Activated CD8-positive, alpha-beta T cell treated with anti-CD3 and anti-CD28 coated beads, Interleukin-2, amount 10 ng/mL, durations not matched to agents 7 days and 5 days (primary cell): ENCODE measurements at places on chromosomes 2 and 18. TPM values are rescaled to one million over a fixed set of nuclear protein-coding genes. Genes with fewer than 3 reads are reported as not detected.

DNA sequence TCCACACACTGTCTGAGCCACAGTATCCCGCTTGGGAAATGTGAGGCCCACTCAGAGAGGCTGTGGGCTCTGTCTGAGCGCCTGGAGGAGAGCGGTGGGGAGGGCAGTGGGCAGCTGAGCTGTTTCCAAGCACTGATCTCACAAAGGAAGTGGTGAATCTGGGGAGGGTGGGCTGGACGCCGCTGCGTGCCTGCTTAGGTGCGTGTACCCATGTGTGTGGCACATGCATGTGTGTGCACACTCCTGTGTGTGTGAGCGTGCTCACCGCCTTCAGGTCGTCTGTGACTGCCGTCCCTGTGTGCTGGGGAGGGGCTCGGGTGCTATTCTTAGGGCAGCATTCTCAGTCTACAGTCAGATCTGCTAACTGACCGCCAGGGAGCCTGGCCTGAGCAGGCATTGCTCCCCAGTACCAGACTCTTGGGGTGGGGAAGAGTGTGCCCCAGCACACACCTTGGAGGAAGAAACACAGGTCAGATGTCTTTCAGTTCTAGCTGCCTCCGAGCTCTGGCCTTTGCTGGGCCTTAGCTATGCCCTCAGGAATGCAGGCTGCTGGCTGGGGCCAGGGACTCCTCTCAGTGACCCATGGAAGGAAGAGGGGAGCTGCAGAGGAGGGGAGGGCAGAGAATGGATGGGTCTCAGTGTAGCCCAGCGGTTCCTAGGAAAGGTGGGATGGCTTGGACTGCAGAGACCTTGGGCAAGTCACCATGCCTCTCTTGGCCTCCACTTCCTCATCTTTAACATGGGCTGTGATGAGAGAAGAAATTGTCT lies 31.4 kb downstream of the KCNIP3 start:
- no peak overlapping the region for H3K4me3 ChIP-seq
- no peak overlapping the region for H3K27ac ChIP-seq
- no peaks in the 10 kb centered on the region for H3K27me3 ChIP-seq
- no peaks in the 10 kb centered on the region for H3K36me3 ChIP-seq
- DNase-seq, result no peak
- no peaks in the 10 kb centered on the region for H3K4me1 ChIP-seq

DNA sequence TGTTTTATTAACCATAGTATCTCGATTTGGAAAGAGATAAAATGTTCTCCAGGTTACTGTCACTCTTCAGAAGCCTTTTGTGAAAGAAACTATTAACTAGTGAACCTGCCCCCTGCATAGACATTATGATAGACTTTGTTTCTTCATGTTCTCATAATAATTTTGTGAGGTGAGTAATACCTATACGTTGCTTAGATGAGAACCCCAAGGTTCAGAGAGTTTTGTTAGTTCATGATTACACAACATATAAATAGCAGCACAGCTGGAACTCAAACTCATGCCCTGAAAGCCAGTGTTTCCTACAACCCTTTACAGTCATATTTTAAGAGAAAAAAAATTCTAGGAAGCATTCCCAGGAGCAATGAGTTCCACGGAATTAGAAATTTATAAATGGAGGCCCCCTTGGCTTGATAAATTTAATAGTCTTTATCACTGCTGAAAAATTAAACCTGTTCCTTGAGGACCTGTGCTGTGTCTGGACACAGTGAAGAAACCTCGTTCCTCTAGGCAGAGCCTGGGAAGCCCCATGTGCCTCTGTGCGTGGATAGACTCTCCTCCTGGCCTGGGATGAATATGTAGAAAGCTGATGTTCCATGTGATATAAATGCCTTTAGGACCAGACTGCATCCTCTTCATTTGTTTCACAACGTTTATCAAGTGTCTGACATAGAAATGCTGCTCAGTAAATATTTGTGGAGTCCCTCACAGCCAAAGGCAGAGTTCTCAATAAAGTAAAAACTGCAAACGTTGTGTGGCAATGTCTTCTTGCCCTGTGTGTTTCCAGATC lies 1257.0 kb upstream of the GYPC start:
- H3K4me3 ChIP-seq, result no peak overlapping the region
- DNase-seq, result no peak
- no peaks in the 10 kb centered on the region for H3K4me1 ChIP-seq
- no peak overlapping the region for H3K27ac ChIP-seq
- no peaks in the 10 kb centered on the region for H3K36me3 ChIP-seq

GRCh38 chr2:188524519-188525113 lies 232.9 kb downstream of the GULP1 start:
- no peaks in the 10 kb centered on the region for H3K4me1 ChIP-seq
- no peaks in the 10 kb centered on the region for H3K36me3 ChIP-seq
- peak; percentile 32 for DNase-seq
- no peak overlapping the region for H3K4me3 ChIP-seq

DNA sequence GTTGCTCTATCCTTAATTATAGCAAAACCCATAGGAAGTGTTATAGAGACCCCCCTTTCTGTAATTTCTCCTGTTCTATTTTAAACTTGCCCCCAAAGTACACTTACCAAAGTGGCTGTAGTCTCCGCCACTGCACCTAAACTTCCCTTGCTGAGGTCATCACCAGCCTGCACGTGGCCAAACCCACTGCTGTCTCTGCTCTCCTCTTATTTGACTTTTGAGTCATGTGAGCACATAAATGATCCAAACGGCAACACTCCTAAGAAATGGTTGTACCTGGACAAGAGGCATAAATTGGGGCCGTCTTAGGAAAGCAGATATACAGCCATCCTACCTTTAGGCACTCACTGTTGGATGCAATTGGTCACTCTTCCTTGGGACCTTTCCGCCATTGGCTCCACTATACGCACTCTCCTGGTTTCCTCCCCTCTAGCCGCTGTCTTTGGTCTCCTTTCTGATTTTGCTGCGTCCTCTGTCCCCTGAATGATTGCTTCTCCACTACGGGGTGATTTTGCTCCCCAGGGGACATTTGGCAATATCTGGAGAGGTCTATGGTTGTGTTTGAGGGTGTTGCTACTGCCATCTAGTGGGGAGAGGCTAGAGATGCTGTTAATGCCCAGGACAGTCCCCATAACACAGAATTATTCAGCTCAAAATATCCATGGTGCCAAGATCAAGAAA lies 19.2 kb upstream of the IL36G start:
- no peak overlapping the region for H3K4me3 ChIP-seq
- H3K27me3 ChIP-seq, result peaks cover 3% of the 10 kb centered on the region
- no peaks in the 10 kb centered on the region for H3K4me1 ChIP-seq
- H3K36me3 ChIP-seq, result no peaks in the 10 kb centered on the region

GRCh38 chr2:237671466-237672138 lies 44.2 kb downstream of the LRRFIP1 start:
- H3K36me3 ChIP-seq, result no peaks in the 10 kb centered on the region
- no peak for DNase-seq
- peaks cover 13% of the 10 kb centered on the region for H3K27me3 ChIP-seq
- H3K27ac ChIP-seq, result no peak overlapping the region
- no peak overlapping the region for H3K4me3 ChIP-seq

The EPB41L3 gene
- total RNA-seq, result 0.10 TPM
